ENCODE measurements at places on chromosomes 7 and 10. TPM values are rescaled to one million over a fixed set of nuclear protein-coding genes. Genes with fewer than 3 reads are reported as not detected.
A peak's percentile ranks its signal among the peaks of the same experiment; 100 is the strongest.

KLF14 gene
- total RNA-seq = not detected

ANKRD2 gene
- total RNA-seq = not detected

SPAM1 gene
- not detected for total RNA-seq

COL1A2 gene
- total RNA-seq = 6.0 TPM

PLXDC2 gene
- total RNA-seq = not detected

SUN3 gene
- not detected for total RNA-seq

DNA sequence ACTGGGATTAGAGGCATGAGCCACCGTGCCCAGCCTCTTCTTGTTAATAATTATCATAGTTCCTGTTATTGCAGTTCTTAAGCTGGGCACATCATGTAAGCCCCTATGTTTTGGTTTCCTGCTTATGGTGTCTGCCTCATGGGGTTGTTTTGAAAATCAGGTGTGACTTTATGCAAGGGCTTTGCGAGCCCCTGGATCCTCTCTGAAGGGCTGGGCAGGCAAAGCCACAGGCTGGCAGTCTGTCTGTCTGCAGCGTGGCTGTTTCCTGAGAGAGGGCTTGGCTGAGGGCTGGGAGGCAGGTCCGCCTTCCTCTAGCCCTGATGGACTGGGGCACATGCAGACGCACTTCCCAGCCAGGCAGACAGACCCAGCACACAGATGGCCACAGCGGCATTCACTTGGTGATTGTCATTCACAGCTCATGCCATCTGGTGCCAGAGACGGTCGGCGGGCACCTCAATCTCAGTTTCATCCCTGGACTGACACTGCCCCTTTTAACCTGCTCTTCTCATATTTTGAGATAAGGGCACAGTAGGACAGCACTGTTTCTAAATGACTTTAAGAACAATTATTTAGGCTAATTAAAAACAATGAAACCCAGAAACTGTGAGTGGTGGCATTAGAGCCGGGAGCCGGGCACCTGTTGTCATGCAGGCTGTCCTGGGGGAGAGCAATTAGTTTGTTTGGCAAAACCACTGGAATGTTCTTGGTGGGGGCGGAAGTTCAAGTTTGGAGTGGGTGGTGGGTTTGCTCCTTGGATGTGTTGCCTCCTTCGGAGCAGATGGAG lies 35.5 kb downstream of the RBM20 start:
- DNase-seq = no peak

GRCh38 chr10:14782691-14783363 lies 8.1 kb upstream of the FAM107B start:
- DNase-seq = peak; percentile 57

DNA sequence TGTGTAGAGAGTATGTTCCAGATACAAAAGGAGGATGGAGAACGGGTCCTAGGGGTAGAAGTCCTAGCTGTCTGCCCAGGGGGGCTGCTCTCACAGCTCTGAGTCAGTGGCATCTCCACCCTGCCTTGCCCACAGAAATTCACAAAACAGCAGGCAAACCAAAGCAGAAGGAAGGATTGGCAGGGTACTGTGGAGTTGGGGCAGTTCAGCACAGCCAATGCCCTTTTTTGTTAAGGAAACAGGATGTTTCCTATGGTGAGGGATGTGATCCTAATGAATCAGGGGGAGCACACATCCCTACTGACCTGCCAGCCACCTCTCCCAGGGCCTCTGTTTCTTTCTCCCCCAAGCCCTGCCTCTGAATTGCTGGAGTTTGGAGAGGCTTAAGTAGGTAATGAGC lies 457.6 kb downstream of the PLXNA4 start:
- DNase-seq = no peak

DNA sequence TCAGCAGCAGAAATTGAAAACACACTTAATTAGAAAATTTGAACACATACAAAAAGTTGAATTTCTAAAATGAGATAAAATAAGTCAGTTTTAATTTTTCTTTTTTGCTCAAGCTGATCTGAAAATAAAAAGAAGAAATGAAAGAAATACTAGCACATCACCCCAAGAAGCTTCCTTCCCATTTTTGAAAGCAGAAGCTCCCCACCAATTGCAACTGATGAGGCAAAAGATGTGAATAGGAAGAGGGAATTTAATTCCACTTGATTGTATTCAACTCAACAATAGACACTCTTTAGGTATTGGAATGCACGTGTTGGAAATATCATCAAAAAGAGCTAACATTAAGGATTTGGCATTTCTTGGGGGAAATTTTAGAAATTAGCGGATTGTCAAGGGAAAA lies 175.8 kb downstream of the TRIL start:
- DNase-seq = no peak

DNA sequence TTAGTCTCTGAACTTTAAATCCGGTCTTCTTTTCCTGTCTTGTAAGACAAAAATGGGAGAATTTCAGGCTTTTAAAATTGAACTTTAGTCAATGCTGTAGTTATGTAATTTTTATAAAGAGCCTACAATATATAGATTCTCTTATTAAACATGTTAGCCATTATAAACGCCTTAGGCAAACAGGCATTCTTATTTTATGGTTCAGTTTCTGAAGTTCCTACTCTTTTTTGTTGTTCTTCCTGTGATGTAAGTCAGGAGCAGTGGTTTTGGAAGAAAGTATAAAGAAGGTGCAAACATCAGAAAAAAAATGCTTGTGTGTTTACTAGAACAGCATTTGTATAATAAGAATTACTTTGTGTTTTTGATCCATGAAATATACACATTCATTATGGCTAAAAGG lies 41.6 kb downstream of the BICC1 start:
- no peak for DNase-seq

GRCh38 chr10:31320550-31321211 lies 1.7 kb downstream of the ZEB1 start:
- DNase-seq = peak; percentile 80

GRCh38 chr7:20785157-20786048 lies 1.3 kb downstream of the SP8 start:
- DNase-seq = peak; percentile 58

DNA sequence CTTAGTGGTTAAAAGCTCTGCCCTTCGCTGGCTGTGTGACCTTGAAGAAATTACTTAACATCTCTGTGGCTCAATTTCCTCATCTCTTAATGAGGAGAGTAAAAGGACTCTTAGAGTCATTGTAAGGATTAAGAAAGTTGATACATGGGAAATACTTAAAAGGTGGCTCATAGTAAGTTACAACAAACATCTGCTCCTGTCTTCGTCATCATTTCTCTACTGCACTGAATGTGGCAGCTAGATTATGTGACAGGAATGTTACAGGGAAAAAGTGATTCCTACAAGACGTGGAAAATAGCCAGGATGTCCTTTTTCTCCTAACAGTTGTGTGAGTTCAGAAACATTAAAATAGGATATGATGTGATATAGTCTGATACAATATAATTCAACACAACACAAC lies 184.7 kb downstream of the FRMD4A start:
- no peak for DNase-seq

DNA sequence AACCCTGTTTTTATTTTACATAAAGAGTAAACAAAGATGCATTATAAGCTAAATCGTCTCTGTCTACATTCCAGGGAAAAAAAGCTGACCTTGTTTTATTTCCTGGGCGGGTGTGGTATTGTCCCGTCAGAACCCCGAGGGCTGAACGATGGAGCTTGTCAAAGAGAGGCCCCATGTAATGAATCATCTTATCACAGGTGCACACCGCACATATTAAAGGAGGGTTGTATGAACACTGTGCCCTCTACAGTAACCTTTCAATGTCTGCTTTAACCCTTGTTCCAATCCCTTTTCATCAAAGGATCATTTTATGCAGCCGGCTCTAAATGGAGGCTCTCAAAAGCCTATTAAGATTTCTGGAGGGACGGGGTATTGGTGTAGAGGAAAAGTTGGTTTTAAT lies 158.5 kb upstream of the YAE1 start:
- no peak for DNase-seq

- DNase-seq = no peak
Measured at GRCh38 chr7:2409745-2410414, 6.5 kb downstream of the CHST12 start.

- no peak for DNase-seq
Measured at GRCh38 chr7:156475666-156476065, 164.9 kb upstream of the RNF32 start.

DNA sequence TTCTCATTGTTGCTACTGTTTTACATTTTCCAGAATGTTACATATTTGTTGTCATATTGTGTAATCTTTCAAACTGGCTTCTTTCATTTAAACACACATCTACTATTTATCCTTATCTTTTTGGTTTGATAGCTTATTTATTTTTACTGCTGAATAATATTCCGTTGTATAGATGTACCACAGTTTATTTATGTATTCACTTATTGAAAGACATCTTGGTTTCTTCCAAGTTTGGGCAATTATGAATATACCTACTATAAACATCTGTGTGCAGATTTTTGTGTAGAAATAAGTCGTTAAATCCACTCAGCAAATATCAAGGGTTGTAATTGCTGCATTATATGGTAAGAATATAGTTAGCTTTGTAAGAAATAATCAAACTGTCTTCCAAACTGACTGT lies 669.2 kb downstream of the TNS3 start:
- no peak for DNase-seq

Data from activated CD4-positive, alpha-beta T cell treated with anti-CD3 and anti-CD28 coated beads, Interleukin-2, amount 10 ng/mL, durations not matched to agents 24 days and 14 days (primary cell).